AG09309 (cell line): ENCODE measurements at places on chromosomes 2 and 18.

- DNase-seq = peak; percentile 66
Measured at GRCh38 chr2:19823507-19823906, 78.3 kb downstream of the TTC32 start.

- peak; percentile 25 for DNase-seq
Measured at GRCh38 chr2:212777020-212777491, 238.5 kb upstream of the ERBB4 start.

GRCh38 chr2:239469106-239469960 is 68.5 kb upstream of the HDAC4 start:
- DNase-seq = no peak

GRCh38 chr2:19205983-19206533 is 152.4 kb downstream of the OSR1 start:
- DNase-seq = no peak

DNA sequence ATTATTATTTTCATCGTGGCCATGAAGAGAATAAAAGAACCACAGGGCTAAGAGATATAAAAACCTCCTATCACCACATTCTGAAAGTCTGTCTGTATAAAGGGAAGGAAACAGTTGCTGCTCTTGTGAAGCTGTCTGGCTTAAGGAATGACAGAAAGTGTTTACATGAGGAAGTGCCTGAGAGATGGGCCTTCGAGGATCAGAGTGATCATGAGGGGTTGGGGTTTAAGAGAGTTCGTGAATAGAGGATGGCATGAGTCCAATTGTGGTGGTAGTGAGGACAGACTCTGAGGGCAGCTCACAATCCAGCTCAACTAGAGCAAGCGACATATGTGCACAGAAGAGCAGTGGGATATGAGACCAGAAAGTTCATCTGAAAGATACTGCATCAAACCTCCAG is 65.8 kb upstream of the PIEZO2 start:
- DNase-seq = no peak

GRCh38 chr18:49529596-49529995 is 32.3 kb upstream of the LIPG start:
- no peak for DNase-seq

DNA sequence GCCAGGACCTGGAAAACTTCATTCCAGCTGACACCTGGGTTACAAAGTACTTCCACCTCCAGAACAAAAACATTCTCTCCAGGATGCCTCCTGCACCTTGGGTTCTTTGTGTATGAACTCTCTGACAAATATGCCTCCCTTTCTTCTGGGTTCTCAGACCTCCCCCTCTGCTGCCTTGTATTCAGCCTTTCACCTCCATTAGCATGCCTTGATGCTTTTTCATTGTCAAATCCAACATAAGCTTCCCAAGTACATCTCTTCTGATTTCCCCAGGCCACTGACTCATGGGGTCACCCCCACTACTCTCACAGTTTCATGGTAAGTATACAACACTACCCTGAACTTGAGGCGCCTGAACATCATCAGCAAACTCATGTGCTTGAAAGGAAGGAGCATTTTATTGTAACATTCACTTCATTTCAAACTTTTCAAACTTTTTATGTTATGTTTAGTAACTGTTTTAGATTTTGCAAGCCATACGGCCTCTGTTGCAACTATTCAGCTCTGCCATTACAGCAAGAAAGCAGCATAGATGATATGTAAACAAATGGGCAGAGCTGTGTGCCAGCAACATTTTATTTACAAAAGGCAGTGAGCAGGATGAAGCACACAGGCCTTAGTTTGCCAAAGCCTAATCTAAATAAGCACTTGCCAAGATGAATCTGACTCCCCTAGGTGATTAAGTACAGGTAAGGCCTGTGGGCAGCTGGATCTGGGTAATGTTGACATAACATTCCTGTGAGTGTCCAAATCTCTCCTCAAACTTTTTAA is 32.5 kb upstream of the MRPS9 start:
- no peak for DNase-seq

DNA sequence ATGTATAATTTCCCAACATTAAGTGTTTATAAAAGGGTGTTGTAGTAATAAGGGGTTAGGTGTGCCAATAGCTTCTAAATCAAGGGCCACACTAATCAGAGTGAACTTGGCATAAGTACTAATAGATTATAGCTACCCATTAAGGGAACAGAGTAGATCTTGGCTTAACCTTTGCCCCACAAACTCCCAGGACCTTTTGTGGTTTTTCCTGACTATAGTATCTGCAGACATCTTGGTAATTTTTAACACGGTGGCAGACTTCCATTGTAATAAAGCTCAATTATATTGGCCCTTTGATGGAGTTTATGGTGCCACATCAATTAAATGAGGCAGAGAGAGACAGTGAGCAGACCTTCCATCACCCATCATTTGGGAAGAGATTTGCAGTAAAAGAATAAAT is 358.5 kb upstream of the HNRNPA3 start:
- no peak for DNase-seq

- no peak for DNase-seq
Measured at GRCh38 chr18:37519510-37520135, 46.0 kb downstream of the CELF4 start.

DNA sequence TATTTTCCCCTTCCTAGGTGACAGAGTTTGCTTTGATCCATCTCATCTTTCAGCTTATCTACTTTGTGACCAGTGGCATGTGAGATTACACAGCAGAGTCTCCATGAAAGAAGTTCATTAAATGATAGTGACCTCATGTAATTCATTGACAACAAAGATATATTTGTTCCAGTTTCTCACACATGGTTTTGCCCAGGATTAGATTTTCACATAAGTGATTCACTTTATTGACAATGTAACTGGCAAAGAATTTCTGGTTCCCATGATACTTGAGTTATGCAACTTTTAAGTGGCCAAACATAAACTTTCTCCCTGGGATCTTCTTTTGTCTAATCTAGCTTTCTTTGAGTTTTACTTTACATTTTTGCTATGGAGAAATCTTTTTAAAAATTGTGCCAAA is 50.0 kb downstream of the MC4R start:
- DNase-seq = peak; percentile 4

DNA sequence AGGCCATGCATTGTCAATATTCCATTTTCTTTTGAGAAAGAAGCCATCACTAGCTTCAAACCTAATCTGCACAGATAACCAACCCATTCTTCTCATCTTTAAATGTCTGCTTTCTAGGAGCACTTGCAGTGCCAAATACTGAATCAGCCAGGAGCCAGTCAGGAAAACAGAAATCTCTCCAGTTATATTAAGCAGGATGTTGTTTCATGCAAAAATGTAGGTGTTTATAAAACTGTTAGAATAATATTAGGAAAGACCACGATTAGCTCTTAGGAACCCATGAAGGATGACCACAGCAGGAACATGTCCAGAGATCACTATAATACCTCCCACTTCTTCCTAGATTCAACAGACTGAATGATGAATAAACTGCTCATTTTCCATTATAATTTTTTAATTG is 86.0 kb downstream of the TTC32 start:
- no peak for DNase-seq

GRCh38 chr2:207463433-207463832 is 66.3 kb upstream of the CREB1 start:
- DNase-seq = no peak

GRCh38 chr18:6521803-6522418 is 107.2 kb upstream of the L3MBTL4 start:
- peak; percentile 2 for DNase-seq

- no peak for DNase-seq
Measured at GRCh38 chr2:64847930-64848329, 141.3 kb upstream of the SLC1A4 start.
